ENCODE measurements at places on chromosomes 6 and 20.

DNA sequence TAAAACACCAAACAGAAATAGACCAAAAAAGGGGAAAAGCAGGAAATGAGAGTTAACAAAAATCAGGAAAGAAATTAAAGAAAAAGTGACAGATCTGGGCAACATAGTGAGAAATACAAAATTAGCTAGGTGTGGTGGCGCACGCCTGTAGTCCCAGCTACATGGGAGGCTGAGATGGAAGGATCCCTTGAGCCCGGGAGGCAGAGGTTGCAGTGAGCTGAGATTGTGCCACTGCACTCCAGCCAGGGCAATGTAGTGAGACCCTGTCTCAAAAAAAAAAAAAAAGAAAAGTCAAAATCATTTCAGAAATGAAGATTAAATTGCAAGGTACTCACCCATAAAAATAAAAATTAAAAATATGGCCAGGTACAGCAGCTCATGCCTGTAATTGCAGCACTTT lies 13.0 kb upstream of the GRM4 start:
- no peak for DNase-seq

DNA sequence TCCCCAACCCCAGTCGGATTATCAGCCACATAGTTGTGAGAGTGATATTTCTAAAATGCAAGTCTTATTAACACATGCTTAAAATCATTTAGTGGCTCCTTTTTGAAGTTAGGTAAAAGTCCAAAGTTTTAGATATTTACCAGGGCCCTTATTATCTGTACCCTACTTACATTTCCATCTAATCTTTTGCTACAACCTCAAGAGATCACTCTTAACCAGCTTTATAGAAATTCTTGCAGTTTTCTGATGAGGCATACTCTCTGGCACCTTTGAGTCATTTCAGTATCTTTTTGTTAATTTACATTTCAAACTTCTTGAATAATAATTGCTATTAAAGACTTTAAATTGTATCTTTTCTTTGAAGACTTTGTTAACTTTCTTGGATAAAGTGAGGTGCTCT lies 453.3 kb downstream of the RFPL4B start:
- no peak for DNase-seq

DNA sequence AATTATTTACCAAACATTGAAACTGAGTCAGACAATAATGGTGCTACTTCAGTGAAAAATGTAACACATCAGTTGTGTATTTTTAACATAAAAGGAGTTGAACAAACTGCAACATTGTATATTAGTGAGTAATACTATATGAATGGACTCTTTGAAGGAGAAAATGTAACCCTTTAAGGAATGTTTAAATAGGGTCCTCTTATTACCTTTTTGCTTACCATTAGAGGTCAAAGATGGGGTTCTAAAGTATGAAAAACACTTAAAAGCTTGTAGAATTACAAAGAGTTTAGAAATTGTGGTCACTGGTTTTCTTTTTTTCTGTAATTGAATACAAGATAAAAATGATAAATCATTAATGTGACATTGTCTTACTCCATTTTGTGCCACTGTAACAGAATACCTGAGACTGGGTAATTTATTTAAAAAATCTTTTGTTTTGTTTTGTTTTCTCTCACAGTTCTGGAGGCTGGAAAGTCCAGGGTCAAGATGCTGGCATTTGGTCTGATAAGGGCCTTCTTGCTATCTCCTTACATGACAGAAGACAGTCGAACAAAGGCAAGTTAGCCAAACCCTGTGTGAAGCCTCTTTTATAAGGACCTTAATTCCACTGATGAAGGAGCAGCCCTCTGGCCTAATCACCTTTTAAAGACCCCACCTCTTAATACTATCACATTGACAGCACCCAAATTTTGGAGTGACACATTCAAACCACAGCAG lies 43.2 kb downstream of the SESN1 start:
- DNase-seq = no peak

DNA sequence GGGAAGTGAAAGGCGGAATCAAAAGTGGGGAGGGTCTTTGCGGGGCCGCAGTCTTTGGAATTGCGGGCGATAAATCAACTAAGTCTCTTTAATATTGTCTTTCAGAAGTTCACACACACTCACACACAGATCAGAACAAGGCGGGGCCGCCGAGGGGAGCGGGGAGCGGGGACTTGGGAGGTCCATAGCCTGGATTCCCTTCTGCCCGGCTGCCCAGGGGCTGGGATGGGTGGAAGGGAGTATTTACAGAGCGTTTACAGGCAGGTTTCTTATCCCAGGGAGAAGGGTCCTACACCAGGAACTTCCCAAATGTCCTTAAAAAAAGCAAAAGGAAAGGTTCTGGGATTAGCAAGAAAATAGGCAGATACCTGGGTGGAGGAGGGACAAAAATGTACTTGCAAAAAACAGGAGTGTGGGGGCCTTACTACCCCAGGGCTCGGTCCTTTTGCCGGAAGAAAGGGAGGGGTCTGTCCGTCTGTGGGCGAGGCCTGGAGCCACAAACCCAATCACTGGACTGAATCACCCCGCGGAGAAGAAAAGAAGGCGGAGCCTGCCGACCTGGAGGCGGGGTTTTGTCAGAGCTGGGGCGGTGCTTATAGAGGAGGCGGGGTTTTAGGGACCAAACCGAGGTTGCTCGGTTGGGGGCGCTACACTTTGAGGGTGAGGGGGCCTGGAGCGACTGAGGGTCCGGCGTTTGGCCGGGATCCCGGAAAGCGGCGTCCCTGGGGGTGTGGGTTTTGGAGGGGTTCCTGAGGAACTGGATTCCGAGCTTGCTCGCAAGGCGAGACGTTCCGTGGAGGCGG lies 3.2 kb downstream of the PRRT1 start:
- DNase-seq = peak; percentile 78

GRCh38 chr6:135567375-135568083 lies 70.0 kb upstream of the AHI1 start:
- DNase-seq = no peak

- no peak for DNase-seq
These were observed 32.7 kb upstream of the KATNA1 start for GRCh38 chr6:149681209-149681608.

- peak; percentile 23 for DNase-seq
These were observed 36.9 kb upstream of the BLCAP start for GRCh38 chr20:37564388-37565133.

- peak; percentile 48 for DNase-seq
These were observed 81.8 kb downstream of the NFATC2 start for GRCh38 chr20:51460569-51461265.

Measured in CD14-positive monocyte (primary cell).